ENCODE measurements at places on chromosomes 11 and 22.

- DNase-seq: no peak
Measured at GRCh38 chr22:21778705-21779363, 43.2 kb upstream of the YPEL1 start.

GRCh38 chr11:74641289-74641688 lies 48.9 kb downstream of the POLD3 start:
- peak; percentile 35 for DNase-seq

GRCh38 chr11:81237139-81237538 lies 1496.5 kb downstream of the FAM181B start:
- peak; percentile 80 for DNase-seq

- DNase-seq: no peak
Measured at GRCh38 chr11:99773646-99774045, 752.9 kb downstream of the CNTN5 start.

- DNase-seq: no peak
Measured at GRCh38 chr11:29214833-29215232, 802.0 kb downstream of the KCNA4 start.

DNA sequence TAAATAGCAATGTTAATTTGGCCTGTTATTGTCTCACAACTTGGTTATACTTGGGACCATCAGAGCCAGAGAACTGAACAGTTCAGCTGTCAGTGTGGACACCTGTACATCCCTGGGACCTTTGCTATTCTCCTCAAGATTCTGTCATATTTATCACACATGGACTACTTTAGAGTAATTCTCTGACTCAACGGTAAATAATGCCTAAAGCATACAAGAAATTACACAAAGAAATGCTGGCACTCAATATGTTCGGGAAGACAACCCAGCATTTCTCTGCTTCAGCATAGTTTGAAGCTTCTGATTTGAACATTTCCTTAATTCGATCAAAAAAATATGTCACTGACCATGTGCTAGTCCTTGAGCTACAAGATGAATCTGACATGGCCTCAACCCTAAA lies 34.6 kb upstream of the MMP13 start:
- DNase-seq: no peak

GRCh38 chr11:38680746-38681145 lies 2082.7 kb upstream of the RAG2 start:
- DNase-seq: no peak

DNA sequence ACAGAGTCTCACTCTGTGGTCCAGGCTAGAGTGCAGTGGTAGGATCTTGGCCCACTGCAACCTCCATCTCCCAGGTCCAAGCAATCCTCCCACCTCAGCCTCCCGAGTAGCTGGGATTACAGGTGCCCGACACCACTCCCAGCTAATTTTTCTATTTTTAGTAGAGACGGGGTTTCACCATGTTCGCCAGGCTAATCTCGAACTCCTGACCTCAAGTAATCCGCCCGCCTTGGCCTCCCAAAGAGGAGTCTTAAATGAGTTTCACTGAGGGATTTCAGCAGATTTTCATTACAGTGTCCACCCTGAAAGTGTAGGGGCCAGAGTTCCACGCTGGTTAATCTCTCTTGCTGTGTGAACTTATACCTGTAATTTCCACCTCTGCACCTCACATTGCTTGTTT lies 412 bp upstream of the RPS3 start:
- DNase-seq: no peak

DNA sequence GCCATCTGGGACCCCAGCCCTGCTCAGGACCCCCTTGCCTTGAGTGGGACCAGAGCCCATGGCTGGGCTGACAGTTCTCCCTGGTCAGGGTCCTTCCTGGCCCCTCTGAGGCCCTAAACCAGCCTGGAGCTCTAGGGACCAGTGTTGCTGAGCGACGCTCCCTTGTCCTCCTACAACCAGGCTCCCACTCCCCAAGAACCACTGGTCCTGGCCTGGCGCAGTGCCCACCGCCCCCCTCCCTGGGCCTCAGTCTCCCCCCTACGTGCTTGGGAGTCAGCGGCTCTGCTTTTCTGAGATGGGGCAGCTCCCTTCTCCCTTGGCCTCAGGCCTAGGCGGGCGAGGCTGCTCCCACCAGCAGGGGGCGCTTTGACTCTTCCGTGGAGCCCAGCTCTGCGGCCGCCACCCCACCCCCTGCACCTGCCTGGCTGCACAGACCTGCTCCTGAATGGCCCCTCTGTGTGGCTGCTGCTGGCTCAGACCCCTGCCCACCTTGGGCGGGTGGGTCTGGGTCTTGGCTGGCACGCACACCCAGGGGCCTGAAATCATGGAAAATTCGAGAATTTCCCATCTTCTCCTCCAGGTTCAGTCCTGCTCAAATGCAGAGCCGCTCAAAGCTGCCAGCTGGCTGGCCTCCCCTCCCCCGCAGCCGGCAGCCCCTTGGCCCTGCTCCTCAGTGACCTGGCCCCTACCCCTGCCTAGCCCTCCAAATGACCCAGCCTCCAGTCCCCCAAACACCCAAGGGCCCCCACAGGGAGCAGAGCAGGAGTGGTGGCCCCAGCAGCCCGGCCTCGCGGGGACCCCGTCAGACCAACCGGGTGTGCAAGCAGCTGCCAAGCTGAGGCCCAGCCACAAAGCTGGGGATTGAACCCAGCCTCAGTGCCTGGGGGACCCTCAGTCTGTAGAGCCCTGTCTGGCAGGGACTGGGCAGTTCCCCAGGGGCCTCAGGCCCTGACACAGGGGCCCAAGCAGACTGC lies 9.1 kb downstream of the PRR33 start:
- peak; percentile 70 for DNase-seq

DNA sequence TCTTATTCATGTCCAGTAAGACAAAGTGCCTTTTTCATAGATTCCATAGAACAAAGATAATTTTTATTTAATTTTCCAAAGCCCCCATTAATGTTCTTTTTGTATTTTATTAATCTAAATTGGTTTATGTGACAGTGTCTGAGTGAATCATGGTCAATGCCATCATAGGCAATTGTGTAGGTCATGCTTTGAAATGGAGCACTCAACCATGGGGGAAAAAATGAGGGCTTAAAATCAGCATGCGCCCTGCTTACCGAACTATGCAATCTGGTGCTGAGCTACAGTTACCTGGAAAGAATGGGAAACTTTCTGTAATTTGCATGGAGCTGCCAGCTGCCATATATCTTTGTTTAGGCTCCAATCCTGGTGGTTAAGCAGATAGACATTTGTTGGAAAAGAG lies 28.4 kb upstream of the RAB38 start:
- no peak for DNase-seq

GRCh38 chr11:125382314-125382791 lies 113.7 kb downstream of the FEZ1 start:
- DNase-seq: no peak

DNA sequence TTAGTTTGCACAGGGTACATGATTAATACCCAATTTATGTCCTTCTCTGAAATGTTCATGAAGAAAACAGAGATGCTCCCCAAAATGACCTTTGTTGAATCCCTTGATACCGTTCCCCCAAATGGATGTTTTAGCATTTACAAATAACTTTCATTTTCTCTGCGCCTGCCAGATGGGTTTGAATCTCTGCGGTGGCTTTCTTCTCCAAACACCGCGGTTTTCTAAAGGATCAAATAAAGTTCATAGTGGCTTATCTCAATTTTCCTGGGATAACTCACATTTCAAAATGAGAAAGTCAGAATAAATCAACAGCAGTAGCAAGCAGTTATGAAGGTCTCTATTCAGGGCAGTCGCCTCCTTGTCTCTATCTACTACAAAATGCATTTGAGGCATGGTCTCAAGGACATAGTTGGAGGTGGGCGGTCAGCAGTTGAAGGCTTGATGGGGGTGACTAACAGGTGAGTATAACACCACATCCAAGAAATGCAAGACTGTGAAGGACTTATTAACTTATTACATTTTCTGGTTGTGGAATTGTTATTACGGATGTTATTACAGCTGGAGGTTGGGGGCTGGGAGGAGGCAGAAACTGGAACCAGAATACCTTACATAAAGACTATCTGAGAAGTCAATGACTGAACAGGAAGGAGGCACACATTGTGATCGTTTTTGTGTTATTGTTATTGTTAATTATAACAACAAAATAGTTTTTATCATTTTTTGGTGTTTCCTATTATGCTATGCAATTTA lies 1513.3 kb downstream of the FAM181B start:
- no peak for DNase-seq

DNA sequence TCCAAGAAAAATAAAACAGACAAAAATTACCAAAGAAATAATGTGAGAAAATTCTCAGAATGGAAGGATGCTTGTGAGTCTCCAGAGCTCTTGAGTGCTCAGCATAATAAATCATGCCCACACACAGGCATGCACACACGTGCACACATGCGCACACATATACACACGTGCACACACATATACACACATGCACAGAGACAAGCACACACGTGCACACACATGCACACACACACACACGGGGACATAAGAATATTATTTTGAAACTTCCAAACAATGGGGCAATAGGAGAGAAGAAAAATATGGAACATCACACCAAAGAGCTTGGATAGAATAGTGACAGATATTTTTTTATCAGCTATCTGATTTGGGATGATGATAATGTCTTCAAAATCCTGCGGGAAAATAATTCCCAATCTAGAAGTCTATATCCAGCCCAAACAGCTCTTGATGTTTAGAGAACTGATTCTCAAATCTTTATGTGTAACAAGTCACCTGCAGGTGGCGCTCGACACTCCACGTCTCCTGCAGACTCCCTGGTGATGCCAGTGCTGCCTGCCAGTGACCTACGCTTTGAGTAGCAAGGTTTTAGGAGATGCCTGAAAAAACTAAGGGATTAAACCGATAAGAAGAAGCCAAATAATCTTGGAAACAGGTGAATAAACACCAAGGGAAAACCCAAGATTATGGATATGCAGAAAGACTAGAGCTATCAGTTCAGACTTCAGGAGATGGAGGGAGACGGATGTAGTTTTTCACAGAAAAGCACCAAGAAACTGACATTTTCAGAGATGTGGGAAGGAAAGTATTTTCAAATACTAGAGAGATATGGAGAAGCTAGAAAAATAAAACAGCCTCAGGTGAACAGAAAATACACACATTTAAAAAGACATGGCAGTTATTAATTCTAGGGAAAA lies 743.6 kb downstream of the ETS1 start:
- peak; percentile 88 for DNase-seq

GRCh38 chr11:132234878-132235277 lies 864.5 kb downstream of the NTM start:
- DNase-seq: no peak

GRCh38 chr11:108680271-108680670 lies 15.4 kb downstream of the DDX10 start:
- DNase-seq: no peak

DNA sequence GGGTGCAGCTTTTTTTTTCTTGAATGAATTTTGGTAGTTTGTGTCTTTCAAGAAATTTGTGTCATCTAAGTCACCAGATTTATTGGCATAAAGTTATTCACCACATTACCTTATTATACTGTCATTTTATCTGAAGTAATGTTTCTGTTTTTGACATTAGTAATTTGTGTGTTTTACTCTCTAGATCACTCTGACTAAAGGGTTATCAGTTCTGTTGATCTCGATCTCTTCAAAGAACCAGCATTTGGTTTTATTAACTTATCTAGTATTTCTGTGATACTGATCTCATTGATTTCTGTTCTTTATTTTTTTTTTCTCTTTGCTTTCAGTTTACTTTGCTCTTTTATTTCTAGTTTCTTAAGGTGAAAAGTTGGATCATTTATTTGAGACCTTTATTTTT lies 55.5 kb downstream of the PDHX start:
- DNase-seq: no peak

GRCh38 chr22:42967933-42968332 lies 47.0 kb downstream of the PACSIN2 start:
- peak; percentile 53 for DNase-seq

DNA sequence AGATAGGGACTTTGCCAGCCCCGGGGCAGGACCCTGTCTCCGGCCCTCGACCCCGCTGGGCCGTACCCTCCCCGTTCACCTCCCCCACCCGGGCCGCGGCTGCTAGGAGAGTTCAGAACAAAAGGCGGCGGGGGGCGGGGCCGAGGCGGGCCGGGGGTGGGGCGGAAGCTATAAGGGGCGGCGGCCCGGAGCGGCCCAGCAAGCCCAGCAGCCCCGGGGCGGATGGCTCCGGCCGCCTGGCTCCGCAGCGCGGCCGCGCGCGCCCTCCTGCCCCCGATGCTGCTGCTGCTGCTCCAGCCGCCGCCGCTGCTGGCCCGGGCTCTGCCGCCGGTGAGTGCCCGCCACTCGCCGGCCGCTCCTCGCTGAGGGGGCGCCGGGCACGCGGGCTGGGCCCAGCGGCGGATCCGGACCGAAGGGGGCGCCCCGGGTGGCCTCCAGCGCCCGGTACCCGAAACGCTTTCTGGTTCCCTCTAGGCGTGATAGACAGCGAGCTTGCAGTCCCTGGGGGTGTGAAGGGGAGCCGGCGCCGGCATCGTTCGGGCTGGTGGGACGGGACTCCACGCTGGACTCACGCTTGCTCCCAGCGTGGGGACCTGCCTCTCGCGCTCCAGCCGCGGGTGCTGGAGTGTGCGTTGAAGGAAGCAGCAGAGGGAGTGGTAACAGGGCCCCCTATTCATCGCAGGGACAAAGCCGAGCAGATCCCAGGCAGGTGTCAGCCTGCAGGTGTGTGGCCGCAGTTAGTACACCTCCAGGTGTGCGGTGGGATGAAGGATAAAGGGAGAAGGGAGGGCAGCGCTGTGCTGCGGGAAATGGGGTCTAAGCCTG lies at the start of gene MMP11:
Gene MMP11, plus strand, starts transcription at position 201 of the 825 bp plus-strand sequence. Its CDS starts 22 bp downstream, at position 223.
- DNase-seq: peak; percentile 3

GRCh38 chr11:111298413-111299100 lies at the start of gene POU2AF3:
Gene POU2AF3 (plus strand): TSS chr11:111298546. CDS start chr11:111298582, 36 bp downstream.
- DNase-seq: no peak

DNA sequence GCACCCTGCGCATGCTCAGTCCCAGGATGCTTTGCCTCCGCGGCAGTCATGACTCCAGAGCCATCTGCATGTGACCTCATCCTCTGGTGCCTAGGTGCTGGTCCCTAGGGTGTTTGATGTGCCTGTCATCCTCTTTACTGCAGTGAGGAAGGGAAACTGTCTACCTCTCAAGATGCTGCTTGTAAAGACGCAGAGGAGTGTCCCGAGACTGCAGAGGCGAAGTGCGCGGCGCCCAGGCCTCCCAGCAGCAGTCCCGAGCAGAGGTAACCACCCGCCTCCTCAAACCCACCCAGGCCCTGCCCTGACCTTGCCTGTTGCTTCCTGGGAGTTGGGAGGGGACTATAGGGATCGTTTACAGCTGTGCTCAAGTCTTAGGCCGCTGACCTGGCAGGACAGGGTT lies 74.6 kb upstream of the GAL start:
- DNase-seq: no peak

- DNase-seq: no peak
Measured at GRCh38 chr22:50202130-50202666, 1.4 kb downstream of the SELENOO start.

DNA sequence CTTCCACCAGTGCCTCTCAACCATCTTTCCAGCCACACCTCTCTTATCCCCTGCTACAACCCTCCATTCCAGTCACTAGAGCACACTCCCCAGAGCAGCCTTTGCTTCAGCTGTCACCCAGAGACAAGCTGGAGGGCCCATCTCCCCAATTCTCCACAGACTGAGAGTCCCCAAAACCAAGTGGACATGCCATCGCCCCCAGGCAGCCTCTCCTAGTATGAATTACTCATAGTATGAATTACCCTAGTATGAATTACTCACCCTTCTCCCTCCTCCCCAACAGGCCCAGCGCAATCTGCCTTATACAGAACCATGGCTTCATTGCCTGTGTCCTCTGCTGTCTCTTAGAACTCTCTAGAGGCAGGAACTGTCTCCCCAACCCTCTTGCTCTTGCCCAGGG lies 24.8 kb downstream of the MYH9 start:
- DNase-seq: no peak

All from Ammon's horn (tissue), 1 donor.